ENCODE measurements at places on chromosomes 16 and 17.

DNA sequence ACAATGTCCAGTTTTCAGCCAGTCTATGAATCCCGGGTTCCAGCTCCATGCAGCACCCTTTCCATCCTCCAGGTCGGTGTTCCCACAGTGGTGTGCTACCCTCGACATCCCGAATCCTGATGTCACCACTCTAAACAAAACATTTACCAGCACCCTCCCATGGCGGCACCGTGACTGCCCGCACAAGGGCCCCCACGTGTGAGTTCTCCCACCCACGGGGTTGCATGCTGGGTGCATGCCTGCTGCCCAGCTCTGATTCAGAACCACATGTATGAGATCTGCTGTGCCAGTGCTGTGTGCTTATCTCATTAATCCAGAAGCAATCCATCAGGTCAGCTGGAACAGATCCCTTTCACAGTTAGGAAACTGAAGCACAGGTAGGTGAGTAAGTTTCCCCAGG is 57.4 kb downstream of the C16orf78 start:
- no peak for DNase-seq

DNA sequence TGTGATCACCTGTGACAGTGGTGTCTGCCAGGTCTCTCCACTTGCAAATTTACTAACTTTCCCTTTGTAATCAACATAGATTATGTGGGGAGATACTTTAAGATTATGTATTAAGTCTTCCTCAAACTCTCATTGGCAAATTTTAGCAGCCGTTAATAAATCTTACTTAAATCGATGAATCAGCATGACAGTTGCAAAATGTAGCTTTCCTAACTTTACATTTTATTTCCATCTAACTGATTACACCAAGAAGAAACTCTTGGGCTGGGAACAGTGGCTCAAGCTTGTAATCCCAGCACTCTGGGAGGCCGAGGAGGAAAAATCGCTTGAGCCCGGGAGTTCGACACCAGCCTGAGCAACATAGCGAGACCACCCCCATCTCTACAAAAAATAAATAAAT is 23.3 kb upstream of the CPNE2 start:
- DNase-seq = no peak

- no peak for DNase-seq
These were observed 11.9 kb downstream of the LGALS3BP start for GRCh38 chr17:78967782-78968362.

GRCh38 chr17:47997586-47997985 is 26.7 kb downstream of the CDK5RAP3 start:
- no peak for DNase-seq

- no peak for DNase-seq
These were observed 14.2 kb downstream of the NSMCE1 start for GRCh38 chr16:27254262-27254811.

DNA sequence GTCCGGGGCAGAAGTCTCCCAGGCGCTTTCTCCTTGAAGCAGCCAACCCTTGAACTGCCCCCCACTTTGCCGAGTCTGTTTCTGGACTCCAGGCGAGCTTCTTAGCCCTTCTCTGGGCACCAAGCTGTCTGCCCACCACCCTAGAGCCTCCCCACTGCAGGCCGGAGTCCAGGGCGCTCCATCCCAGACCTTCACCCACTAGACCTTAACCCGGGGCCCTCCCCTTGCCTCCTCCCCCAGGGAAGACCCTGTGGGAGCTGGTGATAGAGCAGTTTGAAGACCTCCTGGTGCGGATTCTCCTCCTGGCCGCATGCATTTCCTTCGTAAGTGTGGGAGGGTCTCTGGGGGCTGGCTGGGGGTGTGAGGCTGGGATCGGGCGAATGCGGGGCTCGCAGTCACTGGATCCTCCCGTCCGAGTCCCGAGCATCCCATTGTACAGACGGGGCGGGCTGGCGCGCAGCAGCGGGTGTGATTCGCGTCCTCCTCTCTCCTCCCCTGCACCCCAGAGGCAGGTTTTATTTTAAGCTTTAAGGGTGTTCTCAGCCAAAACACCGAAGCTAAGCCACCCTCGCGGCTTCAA is 1.1 kb downstream of the ATP2A1 start:
- no peak for DNase-seq

DNA sequence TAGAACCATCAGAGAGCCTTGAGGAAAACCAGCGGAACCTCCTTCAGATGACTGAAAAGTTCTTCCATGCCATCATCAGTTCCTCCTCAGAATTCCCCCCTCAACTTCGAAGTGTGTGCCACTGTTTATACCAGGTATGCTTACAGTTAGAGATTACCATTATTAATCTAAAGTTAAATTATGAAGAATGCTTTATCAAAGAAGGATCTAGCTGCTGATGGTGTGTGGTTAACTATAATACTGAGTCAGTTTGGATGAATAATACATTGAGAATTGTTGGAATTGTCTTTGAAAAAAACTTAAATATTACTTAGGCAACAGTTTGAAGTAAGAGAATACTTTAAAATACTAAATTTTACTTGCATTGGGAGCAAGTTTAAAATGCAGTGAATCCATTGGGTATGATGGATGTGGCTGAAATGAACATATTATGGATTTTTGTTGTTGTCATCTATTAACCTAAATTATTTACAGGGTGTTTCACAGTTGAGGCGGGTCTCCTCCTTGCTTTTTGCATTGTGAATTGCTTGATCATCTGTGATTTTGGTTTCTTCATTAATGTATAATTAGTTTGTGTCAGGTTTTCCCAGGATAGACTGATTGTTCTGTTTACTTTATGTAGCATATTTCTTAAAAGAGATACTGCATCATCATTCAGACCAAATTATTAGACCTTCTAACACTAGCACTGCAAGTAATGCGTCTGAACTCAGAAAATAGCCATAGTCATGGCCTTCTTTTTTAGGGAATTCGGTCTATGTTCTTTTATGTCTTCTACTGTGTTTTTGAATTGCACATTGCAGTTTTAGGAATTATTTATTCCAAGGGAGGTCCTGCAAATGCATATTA is 47.8 kb downstream of the OMG start:
- DNase-seq = no peak

DNA sequence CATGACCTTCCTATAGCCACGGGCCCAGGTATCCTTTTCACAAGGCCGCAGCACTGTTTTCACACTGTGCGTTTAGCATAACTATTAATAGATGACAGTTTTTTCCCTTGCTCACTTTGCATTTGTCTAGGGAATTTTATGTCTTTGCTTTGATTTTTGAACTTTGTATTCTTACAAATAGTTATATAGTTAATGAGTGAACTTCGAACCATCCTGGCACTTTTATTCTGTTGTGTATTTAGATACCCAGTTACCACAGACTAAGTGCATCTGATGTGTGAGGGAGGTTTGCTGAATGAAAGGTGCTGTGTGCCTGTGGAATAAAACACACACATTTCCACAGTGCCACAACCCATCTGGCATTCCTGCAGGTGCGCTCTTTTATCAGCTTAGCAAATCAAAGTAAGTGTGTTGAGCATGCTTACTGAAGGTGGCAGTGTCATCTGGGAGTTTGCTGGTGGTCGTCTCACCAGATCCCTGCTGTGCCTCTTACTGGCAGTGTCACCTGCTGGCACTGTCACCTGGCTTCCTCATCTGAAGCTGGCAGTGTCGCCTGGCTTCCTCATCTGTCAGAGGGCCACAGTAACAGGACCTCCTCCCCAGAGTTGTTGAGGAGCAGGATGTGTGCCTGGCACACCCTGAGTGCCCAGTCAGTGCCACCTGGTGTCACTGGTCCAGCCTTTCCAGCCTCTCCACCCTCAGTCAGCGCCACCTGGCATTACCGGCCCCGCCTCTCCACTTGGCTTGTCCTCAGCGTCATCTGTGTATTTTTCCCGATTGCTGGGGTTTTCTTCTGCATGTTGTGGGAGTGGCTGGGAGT is 37.6 kb downstream of the USP10 start:
- DNase-seq = no peak

DNA sequence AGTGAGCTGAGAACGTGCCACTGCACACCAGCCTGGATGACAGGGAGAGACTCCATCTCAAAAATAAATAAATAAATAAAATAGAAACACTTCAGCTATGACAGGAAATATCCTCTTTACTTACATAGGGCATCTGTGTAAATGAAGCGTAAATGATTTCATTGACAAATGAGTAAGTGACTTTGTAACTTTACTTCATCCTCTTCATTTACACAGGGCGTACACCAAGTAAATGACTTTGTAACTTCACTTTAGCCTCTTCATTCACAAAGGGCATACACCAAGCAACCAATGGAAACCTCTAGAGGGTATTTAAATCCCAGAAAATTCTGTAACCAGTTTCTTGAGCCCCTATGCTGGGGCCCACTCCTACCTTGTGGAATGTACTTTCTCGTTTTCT is 16.2 kb upstream of the KLHDC4 start:
- DNase-seq = no peak

- no peak for DNase-seq
These were observed 8.6 kb upstream of the CDH1 start for GRCh38 chr16:68728523-68728922.

DNA sequence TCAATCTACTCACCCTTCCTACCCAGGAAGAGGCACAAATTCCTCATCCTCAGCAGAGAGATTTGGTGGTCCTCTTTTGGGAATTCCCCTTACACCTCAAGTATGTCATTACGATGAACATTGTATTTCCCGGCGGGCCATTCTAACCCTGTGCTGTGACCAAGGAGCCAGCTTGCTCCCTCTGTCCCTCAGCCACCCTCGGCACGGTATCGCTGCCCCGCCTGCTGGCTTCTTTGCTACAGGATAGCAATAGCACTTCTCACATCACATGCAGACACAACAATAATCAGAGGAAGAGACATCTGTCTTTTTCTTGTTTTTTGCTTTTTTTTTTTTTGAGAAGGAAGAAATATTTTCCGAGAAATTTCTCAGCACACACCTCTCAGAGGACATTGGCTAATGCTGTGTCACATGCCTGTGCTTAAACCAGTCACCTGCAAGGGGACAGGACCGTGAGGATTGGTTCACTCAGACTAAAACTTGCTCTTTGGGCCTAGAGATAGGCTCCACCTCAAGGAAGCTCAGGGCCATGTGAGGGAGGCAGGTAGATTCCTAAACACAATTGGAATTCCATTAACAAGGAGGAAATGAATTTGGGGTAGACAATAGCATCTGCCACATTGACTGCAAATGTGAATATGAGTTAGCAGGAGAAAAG is 41.2 kb downstream of the TMC5 start:
- no peak for DNase-seq

DNA sequence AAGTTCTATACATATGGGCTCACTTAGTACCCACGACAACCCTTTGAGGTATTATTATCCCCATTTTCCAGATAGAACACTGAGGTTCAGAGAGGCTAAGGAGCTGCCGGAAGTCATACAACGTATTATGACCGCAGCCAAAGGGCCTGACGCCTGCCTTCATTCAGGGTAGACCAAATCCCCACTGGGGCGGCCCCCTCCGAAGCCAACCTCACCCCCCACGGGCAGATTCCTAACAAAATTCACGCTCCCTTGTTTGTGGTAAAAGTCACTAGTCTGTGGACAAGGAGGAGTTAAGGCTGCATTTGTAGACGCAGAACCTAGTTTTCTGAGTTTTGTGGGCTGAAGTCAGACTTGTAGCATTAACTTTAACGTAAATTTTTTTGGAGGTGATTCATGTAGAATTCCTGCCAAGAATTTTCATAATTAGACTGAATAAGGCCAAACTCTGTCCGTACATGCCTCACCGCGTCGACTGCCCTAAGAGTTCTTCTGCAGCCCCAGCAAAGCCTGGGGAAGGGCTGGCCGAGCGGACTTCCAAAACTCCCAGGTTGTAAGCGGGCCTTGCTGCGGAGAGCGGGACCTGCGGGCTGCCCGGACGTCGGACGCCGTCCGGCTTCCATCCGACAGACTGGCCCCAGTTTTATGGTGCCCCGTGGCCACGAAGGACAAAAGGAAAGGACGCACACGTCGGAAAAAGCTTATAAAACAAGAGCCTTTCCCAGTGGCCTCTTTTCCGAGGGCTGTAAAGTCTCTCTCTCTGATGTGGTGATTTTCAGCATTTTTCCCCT is 75.7 kb downstream of the NXN start:
- DNase-seq = no peak

DNA sequence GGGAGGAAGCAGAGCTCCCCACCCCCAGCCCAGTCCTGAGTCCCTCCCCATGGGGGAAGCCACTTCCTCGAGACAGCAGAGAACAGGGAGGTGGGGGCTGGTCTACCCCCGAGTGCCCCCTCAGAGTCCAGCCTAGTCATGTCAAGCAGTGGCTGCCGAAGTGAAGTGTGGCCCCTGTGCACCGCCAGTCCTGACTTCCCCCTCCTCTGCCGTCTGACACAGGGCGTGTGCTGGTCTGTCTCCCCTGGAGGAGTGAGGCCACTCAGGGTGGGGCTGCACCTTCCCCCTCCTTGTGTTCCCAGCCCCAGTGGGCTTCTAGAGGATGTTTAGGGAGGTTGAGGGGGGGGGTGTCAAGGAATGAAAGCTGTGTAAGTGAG is 46.9 kb downstream of the MRC2 start:
- no peak for DNase-seq

DNA sequence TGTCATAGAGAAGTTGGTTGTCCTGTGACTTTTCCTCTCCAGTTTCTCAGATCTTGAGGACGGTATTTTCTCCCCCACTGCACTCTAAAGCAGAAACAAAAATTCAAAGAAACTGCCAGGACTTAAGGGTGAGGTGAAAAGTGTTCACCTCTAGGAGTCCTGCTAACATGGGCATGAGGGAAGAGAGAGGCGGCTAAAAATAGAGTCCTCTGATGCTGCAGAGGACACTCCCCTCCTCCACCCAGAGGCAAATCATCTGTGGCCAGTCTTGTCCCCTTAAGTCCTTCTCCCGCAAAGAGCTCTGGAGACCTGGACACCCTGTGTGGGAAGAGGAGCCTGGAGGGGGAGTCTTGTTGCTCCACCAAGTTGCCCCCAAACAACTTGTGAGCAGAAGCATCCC is 4.7 kb upstream of the DDX19A start:
- DNase-seq = no peak

DNA sequence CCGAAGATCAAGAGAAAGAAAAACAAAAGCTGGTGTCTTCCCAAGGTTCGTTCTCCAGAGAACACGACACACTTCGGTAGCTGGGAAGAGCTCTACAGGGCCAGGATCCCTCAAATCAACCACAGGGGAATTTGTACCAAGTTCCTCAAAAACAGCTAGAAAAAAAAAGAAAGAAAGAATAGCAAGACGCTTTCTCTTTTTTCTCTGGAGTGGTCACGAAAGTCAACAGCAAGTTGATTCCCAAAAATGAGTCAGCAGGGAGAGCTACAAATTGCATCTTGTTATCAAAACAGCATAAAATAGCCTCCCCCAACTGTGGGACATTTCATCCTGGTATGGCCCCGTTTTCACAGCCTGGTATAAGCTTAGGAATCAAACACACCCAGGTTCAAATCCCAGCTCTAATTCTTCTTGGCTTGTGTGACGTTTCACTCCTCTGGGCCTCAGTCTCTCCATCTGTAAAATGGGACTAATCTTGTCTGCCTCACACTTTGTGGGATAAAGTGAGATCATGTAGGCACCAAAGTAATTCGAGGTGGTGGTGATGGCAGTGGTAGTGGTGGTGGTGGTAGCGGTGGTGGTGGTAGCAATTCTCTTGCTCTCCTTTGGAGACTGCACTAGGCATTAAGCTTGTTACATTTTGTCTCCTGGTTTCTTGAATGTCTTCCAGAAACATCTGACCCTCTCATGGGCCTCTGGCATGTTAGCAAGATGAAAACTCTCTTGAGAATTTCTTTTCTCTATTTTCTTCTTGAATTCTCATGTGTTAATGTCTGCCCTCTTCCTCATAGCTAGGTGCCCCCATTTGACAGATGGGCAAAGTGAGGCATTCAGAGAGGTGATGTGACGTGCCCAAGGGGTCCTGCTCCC is 988 bp upstream of the IL21R start:
- no peak for DNase-seq

Measured in CD8-positive, alpha-beta memory T cell (primary cell).